ENCODE measurements at places on chromosomes 5 and 9. TPM values are rescaled to one million over a fixed set of nuclear protein-coding genes. Genes with fewer than 3 reads are reported as not detected.
A peak's percentile ranks its signal among the peaks of the same experiment; 100 is the strongest.

Gene EGR1
- total RNA-seq, result 8.9 TPM

Gene SHROOM1
- total RNA-seq, result 3.3 TPM

Gene ADAMTS6
- 3.4 TPM for total RNA-seq

Gene C1QTNF2
- not detected for total RNA-seq

Gene FOXI1
- total RNA-seq, result not detected

Gene NOTCH1
- 94.1 TPM for total RNA-seq

Gene EXOSC2
- 61.6 TPM for total RNA-seq

Gene ANKRD18A
- 0.08 TPM for total RNA-seq

Gene LIFR
- total RNA-seq, result not detected

Gene PAPPA
- not detected for total RNA-seq

Gene SLC22A4
- not detected for total RNA-seq

- no peak for DNase-seq
These were observed 71.3 kb downstream of the ERP44 start for GRCh38 chr9:100027543-100027942.

DNA sequence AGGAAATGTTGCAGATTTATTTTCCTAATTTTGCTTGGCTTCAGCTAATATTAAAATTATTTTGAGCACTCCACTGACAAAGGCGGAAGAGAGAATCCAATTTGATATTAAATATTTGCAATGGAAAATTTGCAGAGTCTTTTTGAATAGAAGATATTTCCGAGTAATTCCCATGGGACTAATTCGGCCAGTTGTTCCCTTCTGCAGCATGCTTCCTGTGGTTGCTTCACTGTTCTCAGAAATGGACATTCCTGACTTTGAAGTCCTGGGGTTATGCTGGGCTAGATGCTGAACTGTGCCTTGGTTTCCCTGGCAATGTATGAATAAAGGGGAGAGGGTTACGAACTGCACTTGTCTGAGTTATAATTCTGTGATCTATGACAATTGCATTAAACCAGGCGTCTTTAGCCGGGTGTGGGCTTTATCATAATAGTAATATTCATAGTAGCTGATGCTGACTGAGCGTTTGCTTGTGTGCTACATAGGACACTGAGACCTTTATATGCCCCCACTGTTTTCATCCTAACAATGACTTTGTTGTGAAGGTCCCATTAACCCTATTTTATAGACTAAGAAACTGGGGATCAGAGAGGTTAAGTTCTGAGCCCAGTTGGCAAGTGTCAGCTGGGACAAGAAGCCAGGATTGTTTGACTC lies 114.5 kb upstream of the SPRY4 start:
- no peak for DNase-seq

- no peak for DNase-seq
These were observed 213.0 kb upstream of the IL12B start for GRCh38 chr5:159543326-159543725.

DNA sequence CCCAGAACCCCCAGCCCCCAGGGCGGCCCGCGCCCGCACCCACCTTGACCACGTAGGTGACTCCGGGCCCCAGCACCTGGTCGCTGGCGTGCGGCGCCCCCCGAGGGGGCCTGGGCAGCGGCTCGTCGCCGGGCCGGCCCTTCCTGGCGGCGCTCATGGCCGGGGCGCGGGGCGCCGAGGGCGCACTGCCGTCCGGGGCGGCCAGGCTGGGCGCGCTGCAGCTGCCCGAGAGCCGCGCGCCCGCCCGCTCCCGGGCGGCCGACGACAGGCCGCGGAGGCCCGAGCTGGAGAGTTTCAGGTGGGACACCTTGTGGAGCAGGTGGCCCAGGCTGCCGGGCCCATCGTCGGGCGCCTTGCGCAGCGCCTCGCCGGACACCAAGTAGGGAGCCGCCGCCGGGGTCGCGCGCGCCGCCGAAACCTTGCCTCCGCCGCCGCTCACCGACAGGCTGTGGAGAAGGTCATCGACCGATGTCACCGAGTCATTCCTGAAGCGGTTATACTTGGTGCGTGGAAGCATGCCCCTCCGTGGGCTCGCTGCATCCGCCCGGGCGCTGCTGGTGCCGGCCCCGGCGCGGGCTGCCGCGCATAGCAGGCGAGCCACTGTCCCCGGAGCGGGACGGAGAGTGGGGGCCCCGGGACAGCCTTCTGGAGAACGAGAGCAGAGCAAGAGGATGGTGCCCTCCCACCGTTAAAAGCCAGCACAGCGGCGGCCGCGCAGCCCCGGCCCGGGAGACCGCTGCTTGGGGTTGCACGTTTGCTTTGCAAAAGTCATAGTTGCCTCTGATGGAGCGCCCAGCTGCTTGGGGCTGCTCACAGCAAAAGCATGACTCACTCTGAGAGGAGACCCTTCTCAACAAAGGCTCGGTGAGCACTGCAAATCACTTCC lies at the start of gene SHC3:
SHC3 (minus strand) TSS at position 875 of the 886 bp plus-strand sequence; CDS start at position 517, 358 bp downstream.
- no peak for DNase-seq

- DNase-seq, result no peak
These were observed 19.6 kb downstream of the TNC start for GRCh38 chr9:115098226-115098965.

DNA sequence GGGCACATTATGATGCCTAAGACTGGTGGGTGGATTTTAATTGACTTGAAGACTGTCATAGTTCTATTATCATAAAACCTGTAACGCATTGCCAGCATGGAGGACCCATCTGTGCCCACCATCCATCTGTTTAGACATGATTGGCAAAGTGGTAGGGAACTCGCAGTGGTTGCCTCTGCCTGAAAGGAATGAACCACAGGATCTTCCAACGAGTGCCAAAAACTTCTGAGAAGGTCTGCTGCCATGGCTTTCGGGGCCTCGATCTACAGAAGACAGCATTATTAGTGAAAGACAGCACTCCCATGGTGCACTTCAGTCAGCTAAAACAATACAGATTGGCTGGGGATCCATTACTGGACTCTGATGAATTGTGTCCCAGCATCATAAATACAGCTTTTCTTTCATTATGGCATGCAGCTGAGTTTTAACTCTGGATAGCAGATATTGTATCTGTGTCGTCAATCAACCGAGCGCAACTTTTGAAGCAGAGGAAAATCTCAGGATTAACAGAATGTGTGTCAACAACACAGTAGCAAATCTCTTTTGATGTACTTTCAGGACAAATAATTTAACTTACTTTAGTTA lies 74.3 kb downstream of the ZDHHC21 start:
- no peak for DNase-seq

GRCh38 chr5:89930591-89931392 lies 478.8 kb downstream of the CETN3 start:
- no peak for DNase-seq

GRCh38 chr9:124060844-124061605 lies 49.5 kb downstream of the LHX2 start:
- DNase-seq, result no peak

GRCh38 chr5:180332051-180332517 lies 21.1 kb downstream of the GFPT2 start:
- DNase-seq, result no peak

GRCh38 chr9:120942186-120943001 lies 15.8 kb upstream of the TRAF1 start:
- no peak for DNase-seq

GRCh38 chr9:129172816-129173215 lies 5.2 kb downstream of the IER5L start:
- no peak for DNase-seq

- no peak for DNase-seq
These were observed 40.3 kb downstream of the ADAM19 start for GRCh38 chr5:157535042-157535865.

DNA sequence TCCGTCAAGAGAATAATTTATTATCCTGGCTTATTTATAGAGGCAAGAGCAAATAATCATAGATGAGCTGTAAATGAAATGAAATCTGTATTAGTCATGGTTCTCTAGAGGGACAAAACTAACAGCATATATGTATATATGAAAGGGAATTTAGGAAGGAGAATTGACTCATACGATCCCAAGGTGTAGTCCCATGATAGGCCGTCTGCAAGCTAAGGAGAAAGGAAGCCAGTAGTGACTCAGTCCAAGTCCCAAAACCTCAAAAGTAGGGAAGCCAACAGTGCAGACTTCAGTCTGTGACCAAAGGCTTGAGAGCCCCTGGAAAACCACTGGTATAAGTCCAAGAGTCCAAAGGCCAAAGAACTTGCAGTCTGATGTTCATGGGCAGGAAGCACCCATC lies 515.9 kb upstream of the CYLC2 start:
- DNase-seq, result no peak

- DNase-seq, result no peak
These were observed 81.0 kb downstream of the F2RL2 start for GRCh38 chr5:76542241-76542640.

GRCh38 chr9:100111235-100111634 lies 12.2 kb downstream of the INVS start:
- no peak for DNase-seq

- DNase-seq, result no peak
These were observed 9.0 kb downstream of the FOXB2 start for GRCh38 chr9:77028478-77028877.

- DNase-seq, result peak; percentile 37
These were observed 2.5 kb upstream of the TMEM174 start for GRCh38 chr5:73170522-73170921.

DNA sequence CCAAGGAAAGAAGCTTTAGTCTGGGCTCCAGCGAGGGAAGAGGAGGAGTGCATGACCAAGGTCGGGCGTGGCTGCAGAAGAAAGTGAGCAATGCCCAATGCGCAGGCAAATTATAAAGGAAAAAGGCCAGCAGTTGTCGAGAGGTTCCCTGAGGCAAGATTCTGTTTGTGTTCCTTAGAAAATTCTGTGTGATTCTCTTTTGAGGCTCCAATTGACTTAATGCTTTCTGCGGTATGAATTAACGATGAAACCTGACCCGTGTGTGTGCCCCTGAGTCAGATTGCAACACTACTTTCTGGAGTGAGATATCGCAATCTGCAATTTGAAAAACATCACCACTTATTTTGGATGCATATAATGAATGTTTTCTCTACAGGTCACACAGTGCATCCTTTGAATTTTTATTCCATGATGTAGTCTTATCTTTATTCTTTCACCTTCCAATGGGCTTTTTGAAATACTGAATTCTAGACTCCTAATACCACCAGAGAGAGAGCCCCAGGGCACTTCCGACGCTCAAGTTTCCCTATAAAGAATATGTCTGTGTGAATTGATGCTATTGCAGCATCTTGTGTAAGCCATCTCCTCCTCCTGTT lies 117.9 kb upstream of the IL6ST start:
- DNase-seq, result no peak

DNA sequence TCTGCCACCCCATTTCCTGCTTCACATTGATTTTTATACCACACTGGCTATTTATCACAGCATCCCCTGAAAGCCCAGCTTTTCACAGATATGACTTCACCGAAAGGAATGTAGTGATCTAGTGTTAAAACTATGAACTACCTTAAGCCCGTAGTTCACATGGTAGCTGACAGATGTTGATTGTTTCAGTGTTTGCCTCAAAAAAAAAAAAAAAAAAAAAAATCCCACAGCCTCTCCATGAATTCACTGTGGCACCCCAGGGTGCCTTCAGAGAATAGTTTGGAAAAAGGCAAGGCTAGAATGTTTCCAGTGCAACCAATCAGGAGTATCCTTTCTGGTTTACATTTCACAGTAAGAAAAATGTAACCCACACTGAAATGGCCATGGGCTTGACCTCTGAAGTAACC lies 37.1 kb downstream of the GLIS3 start:
- no peak for DNase-seq

DNA sequence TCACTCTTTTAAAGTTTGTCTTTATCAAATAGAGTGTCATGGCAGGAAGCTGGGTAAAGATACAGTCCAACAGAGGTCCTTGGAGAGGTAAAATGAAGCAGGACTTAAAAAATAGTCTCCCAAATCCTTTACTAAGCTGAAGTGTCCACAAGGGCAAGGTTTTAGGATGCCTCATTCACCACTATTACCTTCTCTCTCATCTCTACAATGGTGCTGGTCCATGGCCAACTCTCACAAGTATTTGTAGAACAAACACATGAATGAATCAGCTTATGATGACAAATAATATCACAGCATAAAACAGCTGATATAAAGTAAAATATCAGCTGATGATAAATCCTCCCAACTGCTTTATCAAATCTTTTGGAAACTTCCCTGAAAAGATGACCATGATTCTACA lies 162.3 kb upstream of the ZNF462 start:
- no peak for DNase-seq

DNA sequence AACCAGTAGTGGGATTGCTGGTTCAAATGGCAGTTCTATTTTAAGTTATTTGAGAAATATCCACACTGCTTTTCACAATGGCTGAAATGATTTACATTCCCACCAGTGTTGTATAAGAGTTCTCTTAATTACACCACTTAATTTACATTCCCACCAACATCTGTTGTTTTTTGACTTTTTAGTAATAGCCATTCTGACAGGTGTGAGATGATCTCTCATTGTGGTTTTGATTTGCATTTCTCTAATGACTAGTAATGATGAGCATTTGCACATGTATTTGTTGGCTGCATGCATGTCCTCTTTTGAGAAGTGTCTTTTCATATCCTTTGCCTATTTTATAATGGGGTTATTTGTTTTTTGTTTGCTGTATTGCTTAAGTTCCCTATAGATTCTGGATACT lies 688.3 kb downstream of the PRR16 start:
- no peak for DNase-seq

- DNase-seq, result no peak
These were observed 3.9 kb downstream of the GCNT4 start for GRCh38 chr5:75048457-75048953.

DNA sequence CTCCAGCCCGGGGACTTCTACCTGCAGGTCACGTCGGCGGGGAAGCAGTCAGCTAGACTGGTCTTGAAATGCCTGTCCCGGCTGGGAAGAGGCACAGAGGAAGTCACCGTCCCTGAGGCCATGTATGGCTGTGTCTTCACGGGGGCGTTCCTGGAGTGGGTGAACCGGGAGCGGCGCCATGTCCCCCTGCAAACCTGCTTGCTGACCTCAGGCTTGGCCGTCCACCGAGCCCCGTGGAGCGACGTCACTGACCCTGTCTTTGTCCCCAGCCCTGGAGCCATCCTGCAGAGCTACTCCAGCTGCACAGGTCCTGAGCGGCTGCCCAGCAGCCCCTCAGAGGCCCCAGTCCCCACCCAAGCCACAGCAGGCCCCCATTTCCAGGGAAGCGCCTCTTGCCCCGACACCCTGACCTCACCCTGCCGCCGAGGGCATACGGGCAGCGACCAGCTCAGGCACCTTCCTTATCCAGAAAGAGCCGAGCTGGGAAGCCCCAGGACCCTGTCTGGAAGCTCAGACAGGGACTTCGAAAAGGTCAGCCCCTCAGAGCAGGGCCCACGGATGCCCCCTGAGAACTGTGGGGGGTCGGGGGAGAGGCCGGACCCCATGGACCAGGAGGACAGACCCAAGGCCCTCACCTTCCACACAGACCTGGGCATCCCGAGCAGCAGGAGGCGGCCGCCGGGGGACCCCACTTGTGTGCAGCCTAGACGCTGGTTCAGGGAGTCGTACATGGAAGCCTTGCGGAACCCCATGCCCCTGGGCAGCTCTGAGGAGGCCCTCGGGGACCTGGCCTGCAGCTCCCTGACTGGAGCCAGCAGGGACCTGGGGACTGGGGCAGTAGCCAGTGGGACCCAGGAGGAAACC lies 47.8 kb downstream of the PLEKHG4B start:
- no peak for DNase-seq

DNA sequence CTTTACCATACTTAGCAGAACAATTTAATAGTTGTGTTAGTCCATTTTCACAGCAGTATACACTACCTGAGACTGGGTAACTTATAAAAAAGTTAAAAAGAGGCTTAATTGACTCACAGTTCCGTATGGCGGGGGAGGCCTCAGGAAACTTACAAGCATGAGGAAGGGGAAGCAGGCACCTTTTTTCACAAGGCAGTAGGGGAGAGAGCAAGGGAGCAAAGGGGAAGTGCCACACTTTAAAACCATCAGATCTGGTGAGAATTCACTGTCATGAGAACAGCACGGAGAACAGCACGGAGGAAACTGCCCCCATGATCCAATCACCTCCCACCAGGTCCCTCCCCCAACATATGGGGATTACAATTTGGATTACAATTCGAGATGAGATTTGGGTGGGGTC lies 269.9 kb downstream of the MTRR start:
- DNase-seq, result no peak
